ENCODE measurements at places on chromosomes 5 and 9. TPM values are rescaled to one million over a fixed set of nuclear protein-coding genes. Genes with fewer than 3 reads are reported as not detected.

- DNase-seq: no peak
Observed at GRCh38 chr9:107999011-107999410, 509.4 kb upstream of the KLF4 start.

The FGF10 gene
- not detected for total RNA-seq

DNA sequence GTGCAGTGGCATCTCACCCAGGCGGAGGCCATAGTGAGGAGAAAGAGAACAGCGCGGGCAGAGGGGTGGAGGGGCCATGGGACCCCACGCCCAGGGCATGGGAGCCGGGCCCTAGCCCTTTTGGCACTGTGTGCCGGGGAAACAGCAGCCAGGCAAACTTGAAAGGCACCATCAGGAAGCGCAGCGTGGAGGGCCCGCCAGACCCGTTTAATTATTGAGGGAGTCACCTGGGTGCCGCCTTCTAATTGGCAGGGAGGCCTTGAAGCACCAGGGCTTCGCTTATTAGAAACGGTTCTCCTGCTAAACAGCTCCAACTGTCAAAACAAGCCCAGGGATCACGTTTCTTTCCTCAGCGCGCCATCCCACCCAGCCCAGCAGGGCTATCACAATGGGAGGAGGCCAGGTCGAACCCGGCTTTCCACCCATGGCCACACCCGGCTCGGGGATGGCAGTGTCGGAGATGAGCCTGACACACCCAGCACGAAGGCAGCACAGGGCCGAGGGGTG is 104.6 kb upstream of the SARDH start:
- no peak for DNase-seq

The TMEM215 gene
- not detected for total RNA-seq

- no peak for DNase-seq
Observed at GRCh38 chr5:175772747-175773533, 98.4 kb upstream of the CPLX2 start.

GRCh38 chr9:92385477-92385876 is 18.9 kb downstream of the OGN start:
- no peak for DNase-seq

DNA sequence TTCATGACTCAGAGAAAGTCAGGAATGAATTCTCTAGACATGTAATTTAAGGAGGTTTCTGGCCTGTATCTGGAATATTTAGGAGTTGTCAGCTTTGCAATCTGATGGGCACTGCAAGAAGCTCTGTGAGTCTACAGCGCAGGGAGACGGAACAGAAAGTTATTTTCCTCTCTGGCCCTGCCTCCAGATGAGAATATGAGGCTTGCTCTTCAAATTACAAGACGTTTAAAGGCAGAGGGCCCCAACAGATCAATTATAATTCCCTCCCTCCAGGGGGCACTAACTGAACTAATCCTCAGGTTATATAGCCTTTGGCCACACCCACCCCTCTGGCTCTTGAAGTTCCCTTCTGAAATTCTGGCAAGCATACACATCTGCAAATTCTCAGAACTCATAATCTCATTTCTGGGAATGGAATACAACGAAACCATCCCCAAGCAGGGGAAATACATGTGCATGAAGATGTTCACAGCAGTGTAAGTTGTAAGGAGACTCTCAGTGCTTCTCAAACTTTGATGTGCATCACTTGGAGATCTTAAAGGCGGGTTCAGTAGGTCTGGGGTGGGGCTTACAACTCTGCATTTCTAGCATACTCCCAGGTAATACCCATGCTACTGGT is 307.6 kb downstream of the CWC27 start:
- peak; percentile 38 for DNase-seq

Data from HFFc6 (cell line).